Osteoblast (primary cell): ENCODE measurements at places on chromosomes 4 and X. TPM values are rescaled to one million over a fixed set of nuclear protein-coding genes. Genes with fewer than 3 reads are reported as not detected.

- DNase-seq, result no peak
Observed at GRCh38 chr4:2866891-2867290, 23.2 kb downstream of the ADD1 start.

DNA sequence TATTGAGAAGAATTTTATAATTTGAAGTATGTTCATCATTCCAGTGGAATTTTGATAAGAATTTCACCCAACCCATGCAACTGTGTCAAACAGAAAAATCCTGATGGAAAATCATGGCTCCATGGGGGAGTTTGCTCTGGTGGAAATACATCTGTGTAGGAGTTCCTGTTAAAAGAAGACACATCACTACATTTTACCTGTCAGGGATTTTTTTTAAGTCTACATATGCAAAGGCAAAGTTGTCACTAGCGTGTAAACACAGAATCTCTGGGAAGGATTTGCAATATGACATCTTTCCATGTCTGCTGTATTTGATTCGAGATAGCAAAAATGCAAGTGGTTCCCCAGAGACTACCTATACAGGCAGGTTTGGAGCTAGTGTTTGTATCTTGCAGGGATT, 581.0 kb downstream of the KCNIP4 start:
- no peak for DNase-seq

GRCh38 chr4:72846280-72847111, 223.0 kb downstream of the COX18 start:
- no peak for DNase-seq

GRCh38 chr4:174517502-174518445, 4.5 kb downstream of the HPGD start:
- no peak for DNase-seq

- DNase-seq, result peak; percentile 22
Observed at GRCh38 chrX:136725441-136726104, 55.2 kb downstream of the ARHGEF6 start.

- no peak for DNase-seq
Observed at GRCh38 chrX:7514871-7515599, 327.9 kb upstream of the VCX start.

GRCh38 chr4:183443655-183444213, 702 bp upstream of the CDKN2AIP start:
- DNase-seq, result no peak

- no peak for DNase-seq
Observed at GRCh38 chr4:38347251-38347650, 316.7 kb upstream of the KLF3 start.

DNA sequence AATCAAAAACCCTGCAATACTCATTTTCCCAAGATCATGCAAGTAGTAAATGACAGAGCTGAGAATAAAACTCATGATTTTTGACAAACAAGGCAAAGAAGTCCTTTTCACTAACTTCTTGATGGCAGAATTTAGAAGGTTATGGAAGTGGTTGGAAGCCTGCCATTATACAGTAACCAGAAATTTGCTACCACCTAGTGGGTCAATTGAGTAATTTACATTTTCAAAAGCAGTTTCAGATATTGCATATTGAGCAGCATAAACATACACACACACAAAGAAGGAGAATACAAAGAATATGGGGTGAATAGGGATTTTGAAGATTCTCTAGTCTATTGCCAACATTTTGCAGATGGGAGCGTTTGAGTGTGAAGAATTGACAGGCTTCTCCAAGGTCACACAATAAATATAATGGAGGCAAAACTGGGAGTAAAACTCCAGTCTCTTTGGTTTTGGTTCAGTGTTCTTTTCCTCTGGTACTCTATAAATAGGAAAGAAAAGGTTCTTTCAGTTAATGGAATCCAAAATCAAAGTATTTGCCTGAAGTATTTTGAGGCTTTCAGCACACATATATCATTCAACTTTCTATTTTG, 70.2 kb downstream of the GC start:
- no peak for DNase-seq

- DNase-seq, result no peak
Observed at GRCh38 chr4:42390622-42391354, 6.5 kb upstream of the SHISA3 start.

GRCh38 chrX:48896611-48897011, 957 bp downstream of the TIMM17B start:
- DNase-seq, result peak; percentile 83

DNA sequence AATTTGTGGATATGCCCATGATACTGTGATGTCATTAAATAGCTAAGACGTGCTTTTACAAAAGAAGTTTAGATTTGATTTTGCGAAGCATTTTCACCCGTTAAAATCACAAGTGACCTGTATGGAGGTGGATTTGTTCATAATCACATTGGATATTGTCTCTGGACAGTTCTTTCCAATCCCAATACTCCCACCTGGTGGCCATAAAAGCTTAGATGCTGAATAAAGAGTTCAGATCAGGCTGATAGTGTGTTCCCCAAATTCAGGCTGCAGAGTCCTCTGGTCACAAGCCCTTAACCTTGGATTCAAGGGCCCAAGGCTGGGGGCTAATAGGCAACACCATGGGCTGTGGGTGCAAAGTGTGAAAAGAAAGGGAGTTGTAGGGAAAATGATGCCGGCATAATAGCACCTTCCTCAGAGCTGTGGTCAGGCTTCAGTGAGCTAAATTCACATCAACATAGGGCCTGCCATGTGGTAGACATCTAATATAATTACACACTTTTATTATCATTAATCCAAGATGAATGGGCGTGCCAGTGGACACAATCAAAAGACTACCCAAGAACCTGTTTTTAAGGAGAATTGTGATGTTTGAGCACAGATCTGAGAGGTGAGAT, 28.1 kb downstream of the SMIM43 start:
- peak; percentile 23 for DNase-seq

DNA sequence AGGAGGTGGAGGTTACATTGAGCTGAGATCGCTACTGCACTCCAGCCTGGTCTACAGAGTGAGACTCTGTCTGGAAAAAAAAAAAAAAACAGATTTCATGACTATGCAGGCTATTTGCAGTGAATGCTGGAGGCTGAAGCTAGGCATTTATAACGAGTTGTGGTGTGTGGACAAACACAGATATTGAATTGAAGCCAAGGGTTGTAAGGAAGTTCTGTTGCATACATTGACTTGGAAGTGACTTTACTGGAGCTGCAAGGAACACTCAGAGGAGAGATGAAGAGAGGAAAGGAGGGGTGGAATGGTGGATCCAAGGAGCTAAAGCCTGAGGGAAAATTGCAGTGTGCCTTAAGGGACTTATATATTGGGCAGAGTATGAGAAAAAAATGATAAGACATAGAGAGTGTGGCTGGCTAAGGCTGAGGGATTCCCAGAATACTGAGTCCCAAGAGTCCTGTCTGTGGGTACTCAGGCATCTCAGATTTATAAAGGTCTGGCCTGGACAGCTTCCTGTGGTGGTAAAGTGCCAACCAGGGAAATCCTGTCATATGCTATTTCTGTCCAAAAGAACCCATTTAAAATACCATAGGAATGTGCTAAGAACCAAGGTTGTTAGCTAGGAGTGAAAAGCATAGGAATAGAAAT, 87.8 kb upstream of the GUCY1A1 start:
- DNase-seq, result peak; percentile 41

GRCh38 chr4:15776871-15777648, 1.1 kb upstream of the CD38 start:
- DNase-seq, result no peak

- DNase-seq, result peak; percentile 92
Observed at GRCh38 chr4:8871417-8872401, at the start of gene HMX1. HMX1 (minus strand) TSS chr4:8871839; CDS start chr4:8871614, 225 bp downstream.

DNA sequence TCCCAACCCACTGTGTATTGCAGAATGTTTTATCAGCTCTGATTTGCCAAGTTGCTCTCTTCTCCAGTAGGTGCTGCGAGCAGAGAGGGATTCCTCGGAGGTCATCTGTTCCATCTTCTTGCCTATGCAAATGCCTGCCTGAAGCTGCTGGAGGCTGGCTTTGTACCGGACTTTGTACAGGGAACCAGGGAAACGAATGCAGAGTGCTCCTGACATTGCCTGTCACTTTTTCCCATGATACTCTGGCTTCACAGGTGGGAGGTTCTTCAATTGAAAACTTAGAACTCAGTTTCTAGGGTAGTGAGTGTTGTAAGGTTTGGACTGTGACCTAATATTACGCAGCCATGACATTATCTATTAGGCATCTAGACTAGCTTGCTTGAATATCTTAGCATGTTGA, 24.9 kb downstream of the AR start:
- no peak for DNase-seq

Gene CLDN24
- not detected in 2 replicates for total RNA-seq

Gene MAGEA12
- not detected in 2 replicates for total RNA-seq

Gene SSX2B
- total RNA-seq, result not detected in 2 replicates

Gene MSX1
- total RNA-seq, result 2.9 and 3.8 TPM in 2 replicates

Gene UCP1
- not detected in 2 replicates for total RNA-seq

Gene SMIM20
- total RNA-seq, result 34.7 and 41.3 TPM in 2 replicates

Gene PPARGC1A
- 2.1 and 2.5 TPM in 2 replicates for total RNA-seq

Gene GASK1B
- 35.4 and 42.0 TPM in 2 replicates for total RNA-seq
